ENCODE measurements at places on chromosomes 12 and 14.

- DNase-seq, result no peak
Measured at GRCh38 chr12:5294274-5295070, 137.4 kb upstream of the NTF3 start.

DNA sequence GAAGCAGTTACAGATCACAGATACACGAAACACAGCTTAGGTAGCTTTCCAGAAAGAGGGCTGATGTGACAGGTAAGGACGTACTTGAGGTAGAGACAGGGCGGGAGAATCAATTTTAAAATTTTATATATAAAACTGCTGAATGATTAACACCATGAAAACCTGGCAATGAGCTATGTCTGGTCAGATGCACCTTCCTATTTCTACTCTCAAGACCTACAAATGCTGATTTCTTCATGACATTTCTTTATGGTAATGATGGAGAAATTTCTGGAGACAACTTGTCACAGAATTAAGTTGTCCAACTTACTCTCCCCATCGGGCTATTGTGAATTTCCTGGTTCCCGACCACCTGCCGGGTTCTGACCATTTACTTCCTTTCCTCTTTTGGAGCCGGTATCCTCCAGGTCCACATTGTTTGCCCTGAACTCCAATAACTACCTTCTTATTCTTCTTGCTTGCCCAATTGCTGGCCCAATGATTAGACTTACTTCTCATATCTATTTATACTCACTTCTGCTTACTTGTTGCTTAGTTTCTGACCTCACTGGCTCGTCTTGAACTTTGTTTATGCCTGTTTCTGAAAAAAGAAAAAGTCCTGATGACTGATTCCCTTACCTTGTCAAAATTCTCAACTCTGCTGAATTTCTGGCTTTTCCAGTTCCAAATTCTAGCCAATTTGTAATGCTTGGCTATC is 12.8 kb upstream of the ATP2B1 start:
- no peak for DNase-seq

DNA sequence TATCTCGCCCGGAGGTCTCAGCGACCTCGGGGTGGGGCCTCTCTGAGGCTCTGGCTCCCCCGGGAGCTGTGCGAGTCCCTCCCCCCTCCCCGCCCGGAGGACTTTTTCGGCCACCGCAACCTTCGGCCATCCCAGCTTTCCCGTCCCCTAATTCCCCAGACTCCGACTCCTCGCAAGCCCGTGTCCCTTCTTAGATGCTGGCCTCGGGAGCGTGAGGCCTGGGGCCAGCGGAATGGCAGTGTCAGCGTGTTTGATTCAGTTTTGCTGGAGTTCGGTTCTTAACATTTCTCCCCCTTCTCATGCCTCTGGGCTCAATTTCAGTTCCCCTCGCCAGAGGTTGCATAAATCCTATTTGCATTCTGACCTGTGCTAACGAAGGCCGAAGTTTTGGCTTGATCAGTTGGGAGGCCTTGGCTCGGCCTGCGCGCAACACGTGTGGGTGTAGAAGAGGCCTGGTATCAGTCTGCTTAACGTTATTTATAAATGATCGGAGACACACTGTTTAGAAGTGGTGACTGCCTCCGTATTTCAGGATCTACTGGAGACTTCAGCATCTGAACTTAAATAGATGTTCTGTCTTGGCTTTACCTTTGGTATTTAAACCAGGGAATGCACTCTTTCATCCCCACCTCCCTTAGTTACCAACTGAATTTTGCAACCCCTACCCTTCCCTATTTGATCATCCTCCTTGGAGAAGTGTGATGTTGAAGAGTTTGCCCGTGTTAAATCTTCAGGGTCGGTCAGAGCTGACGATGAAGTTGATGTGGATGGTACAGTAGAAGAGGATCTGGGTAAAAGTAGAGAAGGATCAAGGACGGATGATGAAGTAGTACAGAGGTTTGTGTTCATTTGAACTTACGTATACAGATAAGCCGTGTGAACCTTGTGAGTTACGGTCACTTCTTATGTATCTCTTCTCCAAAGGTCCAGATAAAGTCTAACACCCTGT is 851 bp downstream of the HSP90B1 start:
- no peak for DNase-seq

- no peak for DNase-seq
Measured at GRCh38 chr12:87901457-87901856, 127.7 kb downstream of the C12orf50 start.

- DNase-seq, result no peak
Measured at GRCh38 chr14:22622255-22622654, 21.9 kb downstream of the OR6J1 start.

GRCh38 chr12:56334490-56334793 is 642 bp upstream of the PAN2 start:
- DNase-seq, result no peak

DNA sequence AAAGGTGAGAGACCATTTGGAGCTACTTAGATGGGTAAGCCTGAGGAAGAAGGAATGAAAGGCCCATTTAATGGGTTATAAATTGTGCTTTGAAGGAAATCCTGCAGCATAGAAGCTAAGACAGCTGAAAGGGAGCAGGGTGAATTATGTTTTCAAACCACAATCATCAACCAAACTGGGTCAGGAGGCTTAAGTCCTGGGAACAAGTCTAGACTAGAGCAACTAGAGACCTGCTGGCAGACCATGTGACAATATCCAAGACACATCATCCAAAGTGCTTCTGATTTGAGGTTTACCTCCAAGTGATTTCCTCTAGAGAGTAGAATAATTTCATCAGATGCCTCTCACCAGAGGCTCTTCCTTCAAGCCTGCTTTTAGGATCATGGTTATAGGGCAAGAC is 53.7 kb downstream of the MAP3K9 start:
- DNase-seq, result no peak

DNA sequence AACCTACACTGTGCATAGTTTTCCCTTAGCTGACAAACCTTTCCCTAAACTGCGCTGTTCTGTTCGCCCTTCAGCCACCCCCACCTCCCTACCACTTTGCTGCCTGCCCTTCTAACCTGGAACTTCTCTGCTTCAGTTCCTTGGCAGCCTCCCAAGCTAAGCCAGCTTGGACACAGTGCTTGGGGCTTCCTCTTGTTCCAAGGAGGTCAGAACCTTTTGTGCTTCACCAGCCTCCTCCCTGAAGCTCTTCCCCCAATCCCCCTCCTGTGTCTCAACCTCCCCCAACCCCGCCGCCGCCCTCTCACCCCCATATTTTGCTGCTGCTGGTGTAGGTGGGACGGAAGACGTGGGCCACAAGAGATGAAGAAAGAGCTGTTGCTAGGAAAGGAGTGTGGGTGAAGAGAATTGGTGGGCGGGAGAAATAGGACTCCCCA is 8.1 kb upstream of the RIC8B start:
- DNase-seq, result no peak

- no peak for DNase-seq
Measured at GRCh38 chr12:21568115-21568514, 36.5 kb downstream of the GYS2 start.

GRCh38 chr12:98211909-98212695 is 303.3 kb upstream of the TMPO start:
- no peak for DNase-seq

DNA sequence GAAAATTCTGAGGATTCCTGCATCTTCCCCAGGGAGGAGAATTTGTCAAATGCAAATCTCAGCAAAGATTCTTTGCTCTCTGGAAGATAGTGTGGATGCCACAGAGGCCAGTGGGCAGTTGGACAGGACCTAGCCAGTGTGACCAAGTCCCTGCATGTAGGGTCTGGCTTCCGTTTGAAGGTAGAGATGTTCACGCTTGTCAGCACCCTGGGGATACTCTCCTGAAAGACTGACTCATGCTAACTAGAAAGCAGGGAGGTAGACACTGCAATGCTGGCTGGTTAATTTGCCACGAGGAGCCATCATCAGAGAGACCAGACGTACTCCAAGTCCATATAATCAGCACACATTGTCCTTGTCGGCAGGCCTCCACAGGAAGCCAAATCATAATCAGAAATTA is 130.1 kb downstream of the SAMD4A start:
- DNase-seq, result no peak

DNA sequence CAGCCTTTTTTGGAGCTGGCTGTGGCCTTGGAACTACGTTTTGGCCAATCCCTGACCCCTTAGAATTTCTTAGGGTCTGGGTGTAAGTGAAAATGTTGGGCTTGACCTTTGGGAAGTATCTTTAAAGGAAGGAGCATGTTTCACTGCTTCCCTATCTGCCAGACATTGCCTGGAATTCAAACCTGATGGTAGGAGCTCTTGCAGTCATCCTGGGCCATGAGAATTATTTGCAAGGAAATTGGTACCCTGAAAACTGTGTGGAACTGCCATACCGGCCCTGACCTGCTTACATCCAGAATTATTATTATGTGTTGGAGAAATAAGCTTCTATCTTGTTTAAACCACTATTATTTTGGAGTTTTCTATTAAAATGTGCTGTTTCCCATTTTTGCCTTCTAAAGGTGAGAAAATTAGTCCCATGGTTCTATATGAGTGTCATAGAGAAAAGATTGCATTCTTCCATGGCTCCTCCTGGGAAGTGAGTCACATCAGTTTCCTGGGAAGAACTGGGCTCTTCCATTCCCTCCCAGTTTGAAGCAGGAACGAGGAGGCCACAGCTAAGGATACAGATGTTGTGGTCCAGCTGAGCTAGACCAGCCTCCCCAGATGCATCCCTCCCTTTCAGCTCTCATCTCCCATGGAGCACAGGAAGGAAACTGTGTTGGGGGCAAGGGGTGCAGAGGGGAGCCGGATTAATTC is 9.5 kb upstream of the PGF start:
- no peak for DNase-seq

GRCh38 chr12:28172434-28173030 is 17.7 kb upstream of the CCDC91 start:
- peak; percentile 71 for DNase-seq

- DNase-seq, result no peak
Measured at GRCh38 chr12:62912644-62913043, 22.3 kb downstream of the PPM1H start.

DNA sequence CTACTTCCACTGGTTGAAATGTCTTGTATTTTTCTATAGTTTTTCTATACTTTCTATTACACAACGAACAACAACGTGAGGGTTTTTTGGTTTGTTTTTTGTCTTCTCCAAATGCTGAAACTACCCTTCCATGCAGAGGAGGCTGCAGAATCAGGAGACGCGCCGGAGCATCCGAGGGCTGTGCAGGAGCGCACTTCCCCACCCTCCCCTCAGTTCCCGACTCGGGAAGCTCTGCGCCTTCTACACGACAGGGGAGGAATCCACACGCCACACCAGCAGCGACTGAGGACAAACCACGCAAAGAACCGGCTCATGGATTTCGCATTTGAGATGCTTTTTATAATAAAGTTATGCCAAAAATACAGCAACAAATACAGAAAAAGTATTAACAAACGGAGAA is 30.9 kb downstream of the SLC15A4 start:
- no peak for DNase-seq

DNA sequence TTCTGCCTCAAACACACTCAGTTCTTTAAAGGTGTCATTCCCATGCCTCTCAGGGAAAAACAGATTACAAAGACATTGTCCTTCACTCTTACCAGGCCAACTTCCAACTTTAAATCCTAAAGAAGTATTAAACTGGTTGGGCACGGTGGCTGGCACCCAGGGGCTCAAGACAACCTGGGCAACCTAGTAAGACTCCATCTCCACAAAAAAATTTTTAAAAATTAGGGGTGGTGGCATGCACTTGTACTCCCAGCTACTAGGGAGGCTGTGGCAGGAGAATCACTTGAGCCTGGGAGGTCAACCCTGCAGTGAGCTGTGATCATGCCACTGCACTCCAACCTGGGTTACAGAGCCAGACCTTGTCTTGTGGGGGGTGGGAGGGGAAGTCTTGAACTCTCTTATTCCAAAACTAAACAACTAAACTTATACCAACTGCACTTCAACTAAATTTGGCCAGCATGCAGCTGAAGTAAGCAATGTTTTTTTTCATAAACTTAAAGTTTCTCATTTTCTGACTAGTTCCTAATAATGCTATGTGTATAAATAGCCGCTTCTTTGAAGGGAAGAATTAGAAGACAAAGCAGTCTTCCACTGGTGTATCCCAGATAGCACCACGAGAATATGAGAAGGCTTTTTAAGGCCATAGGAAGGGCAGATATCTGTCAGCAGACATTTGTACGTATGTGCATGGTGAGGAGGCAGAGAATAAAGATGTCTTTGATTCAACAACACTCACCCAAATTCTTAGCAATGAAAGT is 2.4 kb downstream of the SLC11A2 start:
- DNase-seq, result no peak

DNA sequence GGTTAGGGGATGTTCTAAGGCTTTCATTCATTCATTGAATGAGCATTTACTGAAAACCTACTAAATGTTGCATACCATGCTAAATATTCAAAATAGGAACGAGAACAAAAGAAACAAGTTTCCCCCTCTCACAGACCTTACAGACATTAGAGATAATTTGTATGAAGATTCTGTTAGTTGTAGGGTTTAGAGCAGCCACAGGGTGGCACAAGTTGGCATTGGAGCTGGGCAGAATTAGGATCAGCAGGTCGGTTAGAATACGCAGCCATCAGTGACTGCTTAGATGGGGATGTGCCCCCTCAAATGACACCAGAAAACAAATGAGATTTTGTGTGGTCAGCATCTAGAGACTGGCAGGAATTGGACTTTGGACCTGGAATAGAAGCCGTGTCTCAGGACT is 166.3 kb upstream of the DAAM1 start:
- DNase-seq, result no peak

GRCh38 chr12:111046896-111047295 is 126.5 kb upstream of the MYL2 start:
- DNase-seq, result no peak

DNA sequence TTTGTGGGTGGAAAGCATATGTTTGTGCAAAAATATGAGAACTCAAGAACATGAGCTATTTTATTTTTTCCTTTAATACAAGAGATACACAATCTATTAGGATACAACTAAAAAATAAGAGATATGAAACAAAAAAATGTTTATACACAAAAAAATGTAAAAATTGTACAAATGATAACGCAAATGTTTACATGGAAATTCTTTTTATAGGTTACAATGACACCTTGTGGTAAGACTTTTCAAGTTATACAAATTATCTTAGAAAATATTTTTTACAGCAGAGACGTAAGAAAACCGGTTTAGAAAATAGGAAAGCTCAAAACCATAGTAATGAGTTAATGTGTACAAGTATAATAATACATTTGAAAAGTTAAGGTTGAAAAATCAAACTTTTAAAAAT is 25.5 kb downstream of the CEP83 start:
- DNase-seq, result no peak

- DNase-seq, result no peak
Measured at GRCh38 chr14:100678469-100678828, 48.2 kb upstream of the DLK1 start.

DNA sequence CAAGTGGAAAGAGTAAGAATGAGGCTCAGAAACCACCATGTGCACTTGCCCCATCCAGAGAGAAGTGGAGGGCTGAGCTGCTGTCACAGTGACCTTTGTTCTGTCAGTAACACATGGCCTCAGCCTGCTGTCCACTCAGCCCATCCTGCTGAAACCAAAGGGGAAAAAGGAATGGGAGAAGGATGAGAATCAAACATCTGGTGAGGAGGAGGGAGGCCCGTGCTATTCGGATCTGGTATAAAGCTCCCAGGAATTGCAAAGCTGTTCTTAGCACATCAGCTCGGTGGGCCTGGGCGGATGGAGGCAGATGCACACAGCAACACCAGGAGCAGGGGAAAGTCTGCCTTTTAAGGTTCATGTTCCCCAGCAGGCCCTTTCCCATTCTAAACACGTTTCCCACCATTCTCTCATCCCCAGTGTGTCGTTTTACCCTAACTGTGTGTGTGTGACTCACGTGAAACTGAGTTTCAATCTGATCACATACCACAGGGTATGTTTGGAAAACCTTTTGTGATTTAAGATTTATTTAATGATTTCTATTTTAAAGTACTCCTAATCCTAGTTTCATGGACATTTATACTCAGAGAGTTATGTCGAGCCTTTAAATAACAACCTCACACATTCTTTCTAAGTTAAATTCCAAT is 36.8 kb downstream of the RTRAF start:
- no peak for DNase-seq

Measured in HTR-8/SVneo (cell line).